ENCODE measurements at places on chromosomes 2 and 18.

DNA sequence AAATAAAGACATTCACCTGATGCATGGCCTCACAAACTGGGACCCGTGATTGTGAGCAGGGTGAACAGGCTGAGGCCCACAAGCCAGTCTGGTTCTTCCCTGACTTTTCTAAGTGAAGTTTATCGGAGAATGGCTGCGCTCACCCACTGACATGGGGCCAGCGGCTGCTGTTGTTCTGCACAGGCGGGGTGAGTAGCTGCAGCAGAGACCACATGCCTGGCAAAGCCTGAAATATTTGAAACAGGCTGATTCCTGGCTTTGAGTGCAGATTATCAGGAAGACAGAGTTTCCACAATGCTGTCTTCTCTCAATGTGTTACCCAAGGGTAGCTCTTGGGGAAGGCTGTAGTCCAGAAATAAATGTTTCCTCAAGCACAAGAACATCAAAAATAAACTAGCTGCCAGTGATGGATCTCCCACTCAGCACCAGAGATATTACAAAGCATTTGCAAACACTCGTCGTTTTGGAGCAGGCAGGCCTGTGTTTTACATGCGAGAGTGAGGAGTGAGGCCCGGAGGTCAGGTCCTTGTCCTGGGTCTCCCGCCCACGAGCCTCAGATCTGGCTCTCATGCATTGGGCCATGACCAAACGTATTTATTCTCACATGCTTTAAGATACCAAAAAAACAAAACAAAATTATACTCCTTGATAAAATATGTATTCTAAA, 647.1 kb downstream of the GALR1 start:
- DNase-seq: no peak

DNA sequence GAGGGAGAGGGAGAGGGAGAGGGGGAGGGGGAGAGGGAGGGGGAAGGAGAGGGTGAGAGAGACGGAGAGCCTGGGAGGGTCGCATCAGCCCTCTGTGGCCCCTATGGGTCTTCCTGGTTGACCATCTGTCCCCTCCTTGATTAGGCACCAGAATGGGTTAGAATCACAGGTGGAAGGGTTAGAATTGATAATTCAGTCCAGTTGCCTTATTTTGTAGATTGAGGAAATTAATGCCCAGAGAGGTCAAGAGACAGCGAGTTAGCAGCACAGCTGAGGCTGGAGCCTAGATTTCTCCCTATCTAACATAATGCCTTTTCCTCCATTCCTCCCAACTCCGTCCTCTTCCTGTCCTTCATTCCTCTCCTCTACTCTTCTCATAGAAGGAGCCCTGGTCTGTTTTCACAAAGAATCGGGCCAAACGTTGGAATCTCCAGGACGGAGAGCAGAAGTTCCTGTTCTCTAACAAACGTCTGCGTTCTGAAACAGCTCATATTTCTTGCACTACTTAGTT, 338 bp upstream of the THUMPD2 start:
- no peak for DNase-seq

DNA sequence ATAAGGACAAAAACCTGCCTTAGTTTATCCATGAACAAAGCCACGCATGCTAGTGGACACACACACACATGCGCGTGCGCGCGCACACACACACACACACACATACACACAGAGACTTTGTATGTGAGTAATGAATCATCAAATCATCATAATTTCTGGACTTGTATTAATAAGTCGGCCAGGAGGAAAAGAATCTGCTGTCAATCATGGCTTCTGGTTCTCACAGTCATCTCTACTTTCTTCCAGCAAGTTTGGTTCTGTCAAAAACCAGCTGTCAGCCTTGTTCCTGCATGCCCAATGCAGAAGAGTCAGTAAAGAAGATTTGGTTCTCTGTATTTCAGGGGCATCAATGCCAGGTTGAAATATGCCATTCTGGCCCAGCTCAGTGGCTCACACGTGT, 1.1 kb upstream of the TTR start:
- DNase-seq: no peak

DNA sequence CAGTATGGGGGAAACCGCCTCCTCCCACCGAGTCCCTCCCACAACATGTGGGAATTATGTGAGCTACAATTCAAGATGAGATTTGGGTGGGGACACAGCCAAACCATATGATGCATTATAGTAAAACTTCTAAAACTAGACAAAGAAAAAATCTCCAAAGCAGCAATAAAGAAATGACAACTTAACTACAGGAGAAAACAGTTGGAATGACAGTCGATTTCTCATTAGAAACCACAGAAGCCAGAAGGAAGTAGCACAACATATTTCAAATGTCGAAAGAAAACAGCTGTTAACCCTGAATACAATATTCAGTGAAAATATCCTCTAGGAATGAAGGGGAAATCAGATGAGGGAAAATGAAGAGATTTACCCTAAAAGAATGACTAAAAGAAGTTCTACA, 53.5 kb upstream of the TCF4 start:
- no peak for DNase-seq

DNA sequence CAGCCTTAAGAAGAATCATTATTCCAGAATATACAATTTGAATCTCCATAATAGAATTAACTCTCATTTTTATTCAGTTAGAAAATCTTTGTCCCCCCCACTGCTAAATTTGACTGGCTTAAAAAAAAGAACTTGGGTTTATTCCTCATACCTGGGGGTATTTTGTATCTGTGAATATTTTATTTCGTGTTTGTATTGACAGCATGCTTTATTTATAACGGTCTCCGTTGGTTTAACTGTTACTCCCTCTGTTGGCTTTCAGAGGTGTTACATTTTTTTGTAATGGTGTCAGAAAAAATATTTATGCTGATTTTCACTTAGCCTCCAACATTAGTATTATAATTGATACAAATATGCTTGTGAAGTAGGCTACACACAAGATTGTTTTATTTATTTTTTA, 109.1 kb downstream of the HAUS1 start:
- DNase-seq: no peak

GRCh38 chr2:232483311-232483922, 4.2 kb downstream of the ECEL1 start:
- DNase-seq: no peak

- DNase-seq: no peak
Measured at GRCh38 chr18:60872434-60872833, 460.8 kb upstream of the CDH20 start.

- DNase-seq: no peak
Measured at GRCh38 chr2:241198381-241199279, 10.2 kb downstream of the ANO7 start.

- DNase-seq: no peak
Measured at GRCh38 chr2:145538661-145539350, 1018.9 kb upstream of the ZEB2 start.

GRCh38 chr18:54284535-54284934, 15.2 kb downstream of the POLI start:
- DNase-seq: no peak

GRCh38 chr2:12010779-12011178, 264.3 kb downstream of the LPIN1 start:
- no peak for DNase-seq

DNA sequence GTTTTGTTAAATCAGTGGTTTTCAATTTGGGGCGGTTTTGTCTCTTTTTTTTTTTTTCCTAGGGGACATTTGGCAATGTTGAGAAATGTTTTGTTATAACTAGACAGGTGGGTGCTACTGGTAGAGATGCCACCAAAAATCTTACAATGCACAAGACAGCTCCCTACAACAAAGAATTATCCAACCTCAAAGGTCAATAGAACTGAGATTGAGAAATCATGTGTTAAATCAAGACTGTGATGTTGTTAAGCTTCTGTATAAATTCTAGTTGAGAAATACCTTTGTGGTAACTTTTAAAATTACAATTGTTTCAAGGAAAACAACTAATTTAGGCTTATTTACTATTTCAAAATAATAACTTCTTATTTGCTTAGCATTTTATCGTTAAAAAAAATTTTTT, 9.4 kb upstream of the SPOPL start:
- DNase-seq: no peak

GRCh38 chr2:147715807-147716206, 129.0 kb upstream of the ACVR2A start:
- no peak for DNase-seq

GRCh38 chr2:25698752-25699151, 25.4 kb upstream of the DTNB start:
- no peak for DNase-seq

DNA sequence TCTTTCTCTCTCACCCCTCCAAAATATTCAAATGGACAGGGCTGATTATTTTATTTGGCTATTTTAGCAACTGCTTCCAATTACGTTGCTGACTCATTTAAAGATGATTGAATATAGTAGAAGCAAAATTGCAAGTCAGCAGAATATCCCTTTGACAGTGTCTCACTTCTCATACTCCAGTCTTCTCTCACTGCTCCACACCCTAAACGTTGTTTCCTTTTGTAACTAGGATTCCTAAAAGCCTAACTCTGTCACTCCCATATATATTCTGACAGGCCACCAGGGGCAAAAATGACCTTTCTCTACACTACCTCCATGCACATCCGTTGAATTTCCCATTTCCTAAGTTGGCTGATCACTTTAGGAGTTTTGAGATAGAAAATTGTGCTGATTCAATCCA, 351.1 kb downstream of the RND3 start:
- DNase-seq: no peak

- no peak for DNase-seq
Measured at GRCh38 chr2:160494201-160494644, 616 bp upstream of the RBMS1 start.

GRCh38 chr2:177143444-177143843, 69.2 kb upstream of the HNRNPA3 start:
- no peak for DNase-seq

GRCh38 chr2:85183479-85183878, 50.3 kb downstream of the TCF7L1 start:
- DNase-seq: no peak

DNA sequence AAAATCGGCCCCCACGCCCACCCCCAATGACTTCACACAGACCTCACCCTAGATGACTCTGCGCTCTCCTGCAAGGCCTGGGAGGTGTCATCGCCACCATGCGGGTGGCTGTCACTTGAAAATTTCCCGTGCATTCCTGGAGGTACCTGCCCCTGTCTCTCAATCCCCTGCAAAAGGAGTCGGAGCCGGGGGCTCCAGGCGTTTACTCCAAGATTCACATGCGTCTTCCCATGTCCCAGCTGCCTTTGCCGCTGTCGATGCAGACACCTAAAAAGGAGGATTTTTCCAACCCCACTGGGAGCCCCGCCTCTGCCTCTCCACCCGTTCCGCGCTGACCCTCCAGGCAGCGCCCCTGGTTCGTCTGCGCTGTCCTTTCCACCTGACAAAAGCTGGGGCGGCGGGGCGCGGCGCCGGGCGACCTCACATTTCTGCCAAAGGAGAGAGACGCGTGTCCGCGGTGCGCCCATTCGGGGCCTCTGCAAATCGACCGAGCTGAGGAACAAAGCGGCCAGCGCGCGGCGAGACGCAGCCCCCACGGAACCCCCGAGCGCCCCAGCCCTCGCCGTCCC, 667 bp downstream of the REEP1 start:
- DNase-seq: no peak

GRCh38 chr2:159613091-159613490, 3.3 kb downstream of the BAZ2B start:
- no peak for DNase-seq

DNA sequence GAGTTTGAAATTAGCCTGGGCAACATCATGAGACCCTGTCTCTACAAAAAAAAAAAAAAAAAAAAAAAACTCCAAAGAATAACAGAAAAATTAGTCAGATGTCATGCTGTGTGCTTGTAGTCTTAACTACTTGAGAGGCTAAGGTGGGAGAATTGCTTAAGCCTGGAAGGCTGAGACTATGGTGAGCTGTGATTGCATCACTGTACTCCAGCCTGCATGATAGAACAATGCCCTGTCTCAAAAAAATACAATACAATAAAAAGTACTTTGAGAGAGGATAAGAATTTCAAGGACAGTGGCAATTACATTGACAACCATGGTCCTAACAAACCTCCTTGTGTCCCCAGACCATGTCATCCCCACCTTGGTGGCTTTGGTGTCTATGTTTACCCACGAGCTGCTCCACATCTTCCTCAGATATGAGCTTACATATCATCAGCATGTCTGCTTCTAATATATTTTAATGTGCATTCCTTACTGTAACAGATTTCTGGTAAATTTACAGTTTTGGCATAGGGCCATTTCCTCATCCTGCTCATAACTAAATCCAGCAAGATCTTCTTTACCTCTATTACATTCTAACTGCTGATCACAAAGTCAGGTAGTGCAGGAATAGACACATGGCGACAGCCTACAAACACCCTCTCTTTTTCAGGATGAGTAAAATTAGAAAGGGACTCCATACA, 437.7 kb upstream of the HNRNPA3 start:
- DNase-seq: no peak

- DNase-seq: no peak
Measured at GRCh38 chr2:69847068-69847828, 17.8 kb downstream of the GMCL1 start.

DNA sequence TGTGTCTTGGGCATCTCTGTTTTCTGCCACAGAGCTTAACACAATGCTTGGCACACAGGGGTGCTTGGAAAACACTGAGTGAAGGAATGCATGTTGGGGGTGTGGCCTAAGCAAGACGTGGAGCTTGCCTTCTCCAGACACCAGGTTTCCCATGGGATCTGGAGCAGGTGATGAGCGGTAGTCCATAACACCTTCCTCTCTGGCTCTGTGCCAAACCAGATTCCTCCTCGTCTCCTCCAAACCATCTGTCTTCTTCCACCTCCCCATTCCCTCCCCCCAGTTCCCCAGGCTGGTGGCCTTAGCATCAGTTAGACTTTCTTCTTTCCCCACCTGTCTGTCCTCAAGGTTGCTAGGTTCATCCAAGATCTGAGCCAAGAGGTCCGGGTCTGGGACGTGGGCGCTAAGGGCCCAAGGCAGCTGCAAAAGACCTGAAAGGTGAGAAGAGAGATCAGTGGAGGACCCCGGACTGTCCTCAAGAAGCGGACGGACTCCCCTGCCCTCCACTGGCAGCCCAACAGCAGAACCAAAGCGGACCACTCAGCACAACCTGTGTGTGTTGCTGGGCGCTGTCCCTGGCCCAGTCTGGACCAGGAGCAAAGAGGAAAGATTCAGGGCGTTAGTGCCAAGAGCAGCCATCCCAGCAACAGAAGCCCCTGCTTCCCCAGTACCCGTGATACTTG, 1.2 kb upstream of the ITM2C start:
- DNase-seq: no peak

DNA sequence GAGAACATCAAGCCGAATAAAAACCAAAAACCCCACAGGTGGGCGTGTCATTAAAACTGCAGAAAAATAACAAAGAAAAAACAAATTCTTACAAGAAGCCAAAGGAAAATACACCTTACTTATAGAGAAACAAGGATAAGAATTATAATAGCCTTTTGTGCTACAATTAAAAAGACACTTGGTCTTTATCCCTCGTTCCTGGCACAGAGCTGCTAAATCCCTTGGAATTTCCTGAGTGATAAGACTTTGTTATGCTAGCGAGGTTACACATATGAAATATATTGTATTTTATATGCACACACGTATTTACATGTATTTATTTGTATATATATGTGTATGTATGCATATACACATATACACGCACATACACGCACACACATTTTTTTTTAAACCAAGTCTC, 325.3 kb upstream of the TFPI start:
- DNase-seq: no peak

GRCh38 chr18:37322492-37323035, 243.0 kb downstream of the CELF4 start:
- DNase-seq: peak; percentile 20

- DNase-seq: no peak
Measured at GRCh38 chr2:45822272-45822630, 170.8 kb downstream of the PRKCE start.
